ENCODE measurements at places on chromosomes 11 and 22. TPM values are rescaled to one million over a fixed set of nuclear protein-coding genes. Genes with fewer than 3 reads are reported as not detected.

The RBMXL2 gene
- not detected for total RNA-seq

The PIWIL4 gene
- 0.82 TPM for total RNA-seq

The HSPA8 gene
- total RNA-seq, result 1,234 TPM

The CHRM1 gene
- total RNA-seq, result not detected

The TRIM51 gene
- total RNA-seq, result not detected

The ART5 gene
- total RNA-seq, result 0.26 TPM

The APOA5 gene
- total RNA-seq, result not detected

The LINC01488 gene
- total RNA-seq, result not detected

The HBE1 gene
- not detected for total RNA-seq

The MOV10L1 gene
- total RNA-seq, result 2.9 TPM

The C22orf42 gene
- not detected for total RNA-seq

The CABP2 gene
- not detected for total RNA-seq

The RAB36 gene
- 2.5 TPM for total RNA-seq

The KIAA1671 gene
- total RNA-seq, result 3.2 TPM

The CCDC157 gene
- 3.2 TPM for total RNA-seq

The PRR14L gene
- total RNA-seq, result 6.7 TPM

The C22orf31 gene
- total RNA-seq, result not detected

The MMP12 gene
- not detected for total RNA-seq

The DTX4 gene
- total RNA-seq, result 10.0 TPM

The SAA4 gene
- total RNA-seq, result not detected

The PLEKHA7 gene
- 0.51 TPM for total RNA-seq

The OLFML1 gene
- total RNA-seq, result 22.5 TPM

The EED gene
- total RNA-seq, result 10.0 TPM

The OR52H1 gene
- not detected for total RNA-seq

The CDC42EP1 gene
- total RNA-seq, result 118 TPM
